ENCODE measurements at places on chromosomes 1 and 21.

GRCh38 chr1:55820501-55820900 lies 605.3 kb upstream of the USP24 start:
- no peak for DNase-seq

DNA sequence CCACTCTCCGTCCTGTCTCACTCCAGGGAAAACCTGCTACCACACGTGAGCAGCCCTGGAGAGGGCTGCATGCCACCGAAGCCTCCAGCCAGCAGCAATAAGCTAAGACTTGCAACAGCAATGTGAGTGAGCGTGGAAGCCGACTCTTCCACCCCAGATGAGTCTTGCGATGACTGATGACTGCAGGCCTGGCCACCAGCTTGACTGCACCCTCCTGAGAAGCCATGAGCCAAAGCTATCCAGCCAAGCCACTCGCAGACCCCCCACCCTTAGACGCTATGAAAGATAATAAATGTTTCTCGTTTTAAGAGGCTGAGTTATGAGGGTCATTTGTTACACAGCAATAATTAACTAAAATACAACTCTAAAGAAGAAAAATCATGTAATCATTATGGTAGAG lies 118.6 kb upstream of the GALNT2 start:
- no peak for DNase-seq

- DNase-seq = no peak
These were observed 222.6 kb downstream of the COL24A1 start for GRCh38 chr1:85933961-85934360.

DNA sequence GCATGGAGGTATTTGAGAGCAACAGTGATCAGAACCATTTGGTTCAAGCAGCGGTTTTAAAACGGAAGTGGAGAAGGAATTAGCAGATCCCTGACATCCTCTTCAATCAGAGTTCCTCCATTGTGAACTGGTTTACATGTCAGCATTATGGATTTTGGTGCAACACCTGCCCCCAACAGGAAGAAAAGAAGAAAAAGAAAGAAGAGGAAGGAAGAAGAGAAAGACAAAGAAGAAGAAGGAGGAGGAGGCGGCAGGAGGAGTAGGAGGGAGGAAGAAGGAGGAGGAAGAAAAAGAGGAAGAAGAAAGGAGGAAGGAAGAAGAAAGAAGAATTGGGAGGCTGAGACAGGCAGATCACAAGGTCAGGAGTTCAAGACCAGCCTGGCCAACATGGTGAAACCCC lies 17.4 kb downstream of the NDUFS5 start:
- no peak for DNase-seq

- no peak for DNase-seq
These were observed 11.5 kb upstream of the ZNF362 start for GRCh38 chr1:33244809-33245186.

Data from activated T-cell treated with anti-CD3 and anti-CD28 coated beads for 4 hours (primary cell).